Tracheal epithelial cell (primary cell): ENCODE measurements at places on chromosomes 13 and 19. TPM values are rescaled to one million over a fixed set of nuclear protein-coding genes. Genes with fewer than 3 reads are reported as not detected.

The PTH2 gene
- total RNA-seq = not detected in 2 replicates

The ATP4A gene
- total RNA-seq = not detected in 2 replicates

The RFX1 gene
- 1.2 and 1.9 TPM in 2 replicates for total RNA-seq

The CYP2S1 gene
- total RNA-seq = 29.6 and 31.8 TPM in 2 replicates

The CGB3 gene
- not detected in 2 replicates for total RNA-seq

The CEACAM21 gene
- not detected in 2 replicates for total RNA-seq

The URAD gene
- total RNA-seq = not detected in 2 replicates

The ATP8B3 gene
- 1.2 TPM in 1 of 2 replicates, not detected in the other for total RNA-seq

The WDR87 gene
- total RNA-seq = under 0.01 TPM in 1 of 2 replicates, not detected in the other

The TDRD3 gene
- 13.3 and 14.9 TPM in 2 replicates for total RNA-seq
